ENCODE measurements at places on chromosomes 6 and 20.

DNA sequence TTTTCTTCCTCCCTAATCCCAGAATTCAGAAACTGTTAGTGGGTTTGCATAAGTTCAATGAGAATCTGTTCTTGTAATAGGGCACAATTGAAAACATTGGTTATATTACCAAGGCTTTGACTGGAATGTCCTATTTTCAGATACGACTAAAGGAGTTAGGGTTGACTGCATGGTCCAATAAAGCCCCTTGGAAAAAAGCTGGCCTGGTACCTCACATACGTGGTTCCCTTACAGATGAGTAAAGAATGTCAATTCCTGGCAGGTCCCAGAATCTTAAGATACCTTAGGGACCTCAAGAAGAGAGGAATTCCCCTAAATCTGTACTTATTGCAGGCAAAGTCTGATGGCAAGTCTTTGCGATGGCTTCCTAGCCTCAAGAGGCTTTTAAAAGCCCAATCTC, 4.6 kb downstream of the PPDPF start:
- no peak for DNase-seq

DNA sequence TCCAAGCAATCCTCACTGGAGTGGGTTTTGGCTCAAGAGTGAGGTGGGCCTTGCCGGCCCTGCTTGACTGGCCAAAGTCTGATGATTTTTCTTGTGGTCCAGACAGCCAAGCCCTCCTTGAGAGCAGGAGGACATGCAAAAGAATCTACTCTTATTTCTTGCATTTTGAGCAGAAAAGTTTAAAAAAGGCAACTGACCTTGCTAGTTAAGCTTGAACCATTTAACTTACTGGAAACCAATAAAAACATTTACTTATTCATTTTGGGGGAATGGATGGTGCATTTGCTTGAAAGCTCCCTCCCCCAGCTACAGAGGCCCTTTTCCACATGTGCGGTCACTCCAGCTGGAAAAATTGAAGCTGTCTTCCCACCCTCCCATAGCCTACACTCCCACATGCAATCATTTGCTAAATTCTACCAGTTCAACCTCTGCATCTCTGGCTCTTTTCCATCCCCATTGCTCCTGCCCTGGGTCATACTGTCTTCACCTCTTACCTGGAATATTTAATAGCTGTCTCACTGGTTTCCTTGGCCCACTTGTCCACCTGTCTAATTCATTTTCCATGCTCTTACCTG, 527.9 kb downstream of the DHX35 start:
- no peak for DNase-seq

DNA sequence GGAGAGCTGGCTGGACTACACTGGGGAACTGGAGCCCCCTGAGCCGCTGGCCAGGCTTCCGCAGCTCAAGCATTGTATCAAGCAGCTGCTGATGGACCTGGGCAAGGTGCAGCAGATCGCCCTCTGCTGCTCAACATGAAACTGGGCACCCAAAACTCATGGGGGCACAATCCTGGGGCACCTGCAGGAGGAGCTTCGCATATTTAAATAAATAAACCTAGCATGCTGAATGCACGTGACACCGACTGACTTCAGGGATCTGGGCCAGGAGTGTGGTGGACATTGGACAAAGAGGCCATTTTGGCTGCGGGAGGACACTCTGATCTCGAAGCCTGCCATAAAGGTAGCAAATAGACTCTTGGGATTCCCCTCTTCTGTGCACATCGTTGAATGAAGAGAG, 6.8 kb downstream of the SCAND1 start:
- no peak for DNase-seq

DNA sequence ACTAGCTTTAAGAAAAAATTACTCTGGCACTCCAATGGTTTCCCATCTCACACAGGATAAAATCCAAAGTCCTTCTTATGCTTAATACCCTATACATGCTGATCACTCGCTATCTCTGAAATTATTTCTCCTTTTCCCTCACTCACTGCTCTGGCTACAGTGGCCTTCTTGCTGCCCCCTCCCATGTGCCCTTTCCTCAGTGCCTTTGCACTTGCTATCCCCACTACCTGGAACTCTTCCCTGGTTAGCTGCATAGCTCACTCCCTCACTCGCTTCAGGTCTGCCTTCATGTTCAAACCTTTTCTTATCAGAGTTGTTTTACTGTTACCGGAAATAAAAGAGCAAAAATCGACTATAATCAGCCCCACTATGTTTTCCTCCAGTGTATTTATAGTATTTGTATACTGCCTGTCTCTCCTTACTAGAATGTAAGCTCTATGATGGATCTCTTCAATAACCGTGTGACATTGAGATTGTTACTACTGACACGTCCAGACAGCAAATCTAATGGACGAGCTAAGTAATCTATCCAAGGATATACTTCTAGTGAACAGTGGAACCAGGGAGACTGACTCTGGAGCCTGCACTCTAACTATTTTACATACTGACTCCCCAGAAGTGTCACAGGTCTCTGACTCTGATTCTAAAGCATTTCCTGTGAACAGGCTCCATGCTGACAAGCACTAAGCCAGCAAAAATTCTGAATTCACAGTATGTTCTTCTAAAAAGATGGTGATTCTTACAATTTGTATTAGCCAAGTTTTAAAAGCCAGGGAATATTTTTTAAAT, 25.1 kb downstream of the FKBP5 start:
- DNase-seq: no peak

DNA sequence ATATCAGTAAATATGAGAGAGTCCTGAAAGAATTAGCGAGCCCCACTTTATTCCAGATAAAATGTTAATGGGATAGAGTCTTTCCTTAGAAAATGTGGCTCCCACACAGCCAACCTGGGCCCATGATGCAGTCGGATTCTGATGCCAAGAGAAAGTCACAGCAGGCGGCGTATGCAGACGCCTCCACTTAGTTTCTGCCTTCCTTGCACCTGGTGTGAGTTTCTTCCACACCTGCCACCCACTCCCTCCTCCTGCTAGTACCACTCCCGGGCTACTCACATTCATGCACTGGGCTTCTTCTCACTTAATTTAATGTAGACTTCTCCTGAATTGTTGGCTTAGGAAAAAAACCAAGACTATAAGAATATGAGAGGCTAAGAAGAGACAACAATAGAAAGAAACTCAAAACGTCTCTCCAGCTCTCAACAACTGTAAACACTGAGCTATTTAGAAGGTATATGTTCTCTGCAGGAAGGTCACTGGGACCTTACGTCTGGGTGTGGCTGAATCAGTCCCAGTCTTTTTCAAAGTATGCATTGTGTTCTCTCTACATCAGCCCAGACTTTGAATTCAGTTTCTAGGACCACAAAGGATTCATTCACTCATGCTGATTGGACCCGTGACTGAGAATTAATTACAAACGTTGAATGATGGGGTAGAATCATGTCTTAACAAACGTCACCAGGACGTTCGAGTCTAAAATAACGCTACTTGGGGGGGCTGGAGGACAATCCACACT, 70.4 kb downstream of the GCNT2 start:
- DNase-seq: no peak

- DNase-seq: no peak
Observed at GRCh38 chr6:150922137-150922536, 56.6 kb downstream of the MTHFD1L start.

- DNase-seq: no peak
Observed at GRCh38 chr6:72890233-72890632, 268.4 kb downstream of the KCNQ5 start.

GRCh38 chr6:14995966-14996602, 249.8 kb upstream of the JARID2 start:
- no peak for DNase-seq

DNA sequence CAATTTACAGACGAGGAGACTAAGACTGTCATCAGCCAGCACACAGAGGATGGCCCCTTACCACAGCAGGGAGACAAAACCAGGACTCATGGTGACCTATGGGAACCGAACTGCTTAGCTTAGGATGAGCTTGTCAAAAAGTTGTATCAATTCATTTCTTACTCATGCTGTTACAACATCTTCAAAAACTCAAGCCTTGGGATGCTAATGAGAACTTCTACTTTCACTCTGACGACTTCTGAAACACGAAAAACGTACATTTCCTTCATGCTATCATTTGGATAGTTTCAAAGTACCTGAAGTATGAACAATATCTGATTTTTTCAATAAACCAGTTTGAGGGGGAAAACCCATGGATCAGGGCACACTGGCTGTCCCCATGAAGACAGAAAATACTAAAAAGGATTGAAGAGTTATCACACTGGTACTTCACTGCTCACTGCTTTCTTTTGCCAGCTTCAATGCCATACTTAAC, 31.9 kb downstream of the HIVEP2 start:
- DNase-seq: no peak
